ENCODE measurements at places on chromosomes 6 and 20. TPM values are rescaled to one million over a fixed set of nuclear protein-coding genes. Genes with fewer than 3 reads are reported as not detected.

Gene DNMT3B
- 2.9 TPM for total RNA-seq

Gene XKR7
- total RNA-seq = under 0.01 TPM

Gene COL19A1
- 0.11 TPM for total RNA-seq

Gene IL20RA
- not detected for total RNA-seq

Gene ME1
- 9.0 TPM for total RNA-seq

All from placental epithelial cell (primary cell).